ENCODE measurements at places on chromosomes 1 and 21.

DNA sequence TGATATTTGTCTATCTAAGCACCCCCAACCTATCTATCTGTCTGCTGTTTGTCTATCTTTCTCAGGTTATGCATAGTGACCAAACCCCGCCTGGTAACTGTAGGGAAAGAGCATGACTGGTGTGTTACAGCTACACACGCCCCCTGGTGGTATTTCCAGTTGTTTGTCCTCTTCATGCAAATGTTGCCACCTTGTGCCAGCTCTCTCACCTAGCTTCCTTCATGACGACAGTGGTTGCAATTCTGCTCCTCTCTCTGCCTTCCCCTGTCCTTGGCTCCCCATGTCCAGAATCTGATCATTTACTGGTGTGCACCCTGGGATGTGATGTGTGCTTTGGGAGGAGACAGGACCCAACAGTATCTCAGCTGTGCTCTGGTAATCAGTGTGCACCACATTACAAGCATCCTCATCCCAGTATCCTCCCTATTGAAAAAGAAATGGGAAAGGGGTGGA lies 8.1 kb upstream of the INKA2 start:
- peak; percentile 70 for DNase-seq

GRCh38 chr21:23955135-23955843 lies 1652.0 kb downstream of the MRPL39 start:
- no peak for DNase-seq

- no peak for DNase-seq
Observed at GRCh38 chr1:217275655-217276398, 355.1 kb downstream of the GPATCH2 start.

DNA sequence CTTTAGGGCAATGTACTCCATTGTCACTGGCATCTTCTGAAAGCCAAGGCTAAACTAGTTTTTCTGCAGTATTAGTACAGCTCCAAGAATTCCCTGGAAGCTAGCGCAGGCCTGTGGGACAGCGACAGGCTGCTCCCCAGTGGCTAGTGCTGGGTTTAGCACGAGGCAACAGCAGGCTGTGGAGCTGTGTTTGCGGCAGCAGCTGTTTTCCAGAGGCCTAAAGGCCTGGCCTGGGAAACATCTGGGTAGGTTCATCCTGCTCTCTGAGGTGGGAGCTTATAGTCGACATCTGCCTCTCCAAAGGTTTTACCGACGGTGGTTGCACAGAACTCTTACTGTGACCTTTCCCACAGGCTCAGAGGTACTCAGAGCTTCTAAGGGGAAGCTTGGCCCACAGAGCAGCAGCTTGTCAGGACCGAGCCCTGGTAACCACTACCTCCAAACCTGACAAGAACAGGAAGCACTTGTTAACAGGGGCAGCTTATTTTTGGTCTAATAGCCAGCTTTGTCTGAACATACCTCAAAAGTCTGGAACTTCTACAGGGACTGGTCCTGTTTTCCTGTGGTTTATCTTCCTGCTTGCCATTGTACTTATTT lies 17.2 kb downstream of the CC2D1B start:
- DNase-seq, result no peak

- DNase-seq, result no peak
Observed at GRCh38 chr1:51070011-51070410, 32.0 kb upstream of the C1orf185 start.

DNA sequence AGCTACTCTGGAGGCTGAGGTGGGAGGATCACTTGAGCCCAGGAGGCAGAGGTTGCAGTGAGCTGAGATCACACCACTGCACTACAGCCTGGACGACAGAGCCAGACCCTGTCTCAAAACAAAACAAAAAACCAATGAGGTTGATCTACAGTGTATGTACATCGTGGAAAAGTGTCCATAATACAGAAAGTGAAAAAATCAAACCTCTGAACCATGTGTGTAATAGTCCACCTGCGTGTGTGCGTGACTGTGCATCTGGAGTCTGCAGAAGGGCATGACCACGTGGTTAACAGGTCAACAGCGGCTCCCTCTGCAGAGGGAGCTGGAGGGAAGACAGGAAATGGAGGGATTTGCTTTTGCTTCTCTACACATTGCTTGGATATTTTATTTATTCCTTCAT lies 32.4 kb upstream of the ENO1 start:
- DNase-seq, result no peak

GRCh38 chr1:212037900-212038299 lies 2.4 kb downstream of the DTL start:
- DNase-seq, result peak; percentile 35

DNA sequence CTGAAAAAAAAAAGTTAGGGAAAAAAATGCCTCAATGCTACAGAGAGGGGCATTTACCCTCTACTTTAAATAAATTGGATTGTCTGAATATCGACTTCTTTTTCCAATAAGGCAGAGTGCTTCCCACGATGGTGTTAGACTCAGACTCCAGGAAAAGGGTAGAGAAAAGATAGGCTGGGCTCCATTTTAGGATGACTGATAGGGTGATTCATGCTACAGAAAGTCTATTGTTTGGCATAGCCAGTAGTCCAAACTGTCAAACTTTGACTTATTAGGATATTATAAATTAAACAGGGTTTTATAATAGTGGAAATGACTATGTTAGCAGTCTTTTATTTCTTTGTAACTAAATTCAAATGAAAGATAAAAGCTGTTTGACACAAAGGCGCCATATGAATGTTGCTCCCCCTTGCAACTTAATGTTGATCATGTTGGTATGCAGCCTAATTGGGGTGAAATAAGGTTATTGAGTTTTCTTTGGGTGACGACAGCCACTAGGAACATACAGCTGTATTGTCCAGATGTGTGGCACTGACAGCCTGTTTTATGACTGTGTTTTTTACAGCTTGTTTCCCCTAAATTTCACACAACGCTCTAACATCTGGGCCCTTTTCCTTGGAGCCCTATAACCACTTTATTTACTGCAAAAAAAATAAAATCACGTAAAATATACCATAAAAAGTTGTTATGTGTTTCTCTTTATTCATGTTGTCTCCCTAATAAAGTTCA lies 69.3 kb downstream of the SPAG17 start:
- DNase-seq, result no peak

- no peak for DNase-seq
Observed at GRCh38 chr1:53467391-53467790, 8.2 kb downstream of the DMRTB1 start.

GRCh38 chr1:53890522-53890941 lies 935 bp upstream of the YIPF1 start:
- DNase-seq, result no peak

DNA sequence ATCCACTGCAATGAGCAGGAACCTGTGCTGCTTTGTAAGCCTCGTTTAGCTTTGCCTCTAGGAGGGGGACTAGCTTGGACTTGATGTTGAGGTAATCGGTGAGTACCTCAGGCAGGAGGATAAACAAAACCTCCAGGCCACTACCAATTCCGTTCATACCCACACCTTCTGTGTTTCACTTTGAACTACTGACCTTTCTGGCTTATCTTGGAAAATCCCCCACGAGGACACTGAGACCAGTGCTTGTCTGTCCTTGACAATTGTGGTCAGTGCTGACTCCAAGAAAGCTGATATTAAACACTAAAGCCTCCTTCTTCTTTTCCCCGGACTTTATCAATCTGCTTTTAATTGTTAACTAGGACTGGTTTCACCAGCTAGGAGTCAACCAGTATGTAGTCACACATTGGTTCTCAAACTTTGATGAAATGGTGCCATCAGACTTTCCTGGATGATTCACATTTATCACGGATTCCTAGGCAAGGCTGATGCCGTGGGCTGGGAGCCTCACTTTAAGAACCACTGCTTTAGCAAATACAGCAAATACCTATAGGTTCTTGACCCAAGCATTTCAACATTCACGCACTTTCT lies 52.7 kb downstream of the TGFB2 start:
- no peak for DNase-seq

DNA sequence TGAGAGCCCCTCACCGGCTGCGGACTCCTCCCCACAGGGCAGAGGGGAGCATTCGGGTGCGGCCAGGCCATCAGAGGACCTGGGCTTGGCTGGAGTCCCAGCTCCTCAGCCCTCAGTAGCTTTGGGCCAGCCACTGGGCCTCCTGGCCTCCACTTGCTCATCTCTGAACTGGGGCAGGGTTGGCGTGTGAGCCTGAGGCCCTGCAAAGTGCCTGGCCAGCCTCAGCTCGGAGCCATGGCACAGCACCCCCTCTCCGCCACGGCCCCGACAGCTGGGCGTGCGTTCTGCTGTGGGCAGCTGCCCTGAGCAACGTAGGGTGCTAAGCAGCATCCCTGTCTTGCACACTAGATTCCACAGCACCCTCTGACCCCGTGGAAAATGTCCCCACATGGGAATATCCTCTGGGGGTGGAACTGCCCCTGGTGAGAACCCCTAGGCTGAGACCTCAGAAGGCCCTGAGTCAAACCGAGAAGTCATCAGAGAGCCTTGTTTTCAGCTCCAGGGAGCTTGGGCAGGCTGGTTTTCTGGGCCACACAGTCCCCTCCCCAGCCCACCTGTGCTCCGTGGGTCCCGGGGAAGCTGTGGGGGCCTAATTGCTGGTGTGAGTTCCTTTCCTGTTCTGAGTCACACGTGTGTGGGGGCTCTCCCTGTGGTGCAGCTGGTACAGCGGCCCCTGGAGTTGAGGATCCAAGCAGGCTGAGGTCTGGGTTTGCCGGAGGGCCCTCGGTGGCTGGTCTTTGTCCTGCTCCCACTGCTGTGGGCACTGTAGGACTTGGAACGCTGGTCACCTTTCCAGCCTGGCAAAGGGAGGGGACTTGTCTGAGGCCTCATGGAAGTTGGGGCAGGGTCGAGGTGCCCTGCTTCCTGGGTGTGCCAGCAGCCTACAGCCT lies 24.5 kb downstream of the TP73 start:
- DNase-seq, result no peak

DNA sequence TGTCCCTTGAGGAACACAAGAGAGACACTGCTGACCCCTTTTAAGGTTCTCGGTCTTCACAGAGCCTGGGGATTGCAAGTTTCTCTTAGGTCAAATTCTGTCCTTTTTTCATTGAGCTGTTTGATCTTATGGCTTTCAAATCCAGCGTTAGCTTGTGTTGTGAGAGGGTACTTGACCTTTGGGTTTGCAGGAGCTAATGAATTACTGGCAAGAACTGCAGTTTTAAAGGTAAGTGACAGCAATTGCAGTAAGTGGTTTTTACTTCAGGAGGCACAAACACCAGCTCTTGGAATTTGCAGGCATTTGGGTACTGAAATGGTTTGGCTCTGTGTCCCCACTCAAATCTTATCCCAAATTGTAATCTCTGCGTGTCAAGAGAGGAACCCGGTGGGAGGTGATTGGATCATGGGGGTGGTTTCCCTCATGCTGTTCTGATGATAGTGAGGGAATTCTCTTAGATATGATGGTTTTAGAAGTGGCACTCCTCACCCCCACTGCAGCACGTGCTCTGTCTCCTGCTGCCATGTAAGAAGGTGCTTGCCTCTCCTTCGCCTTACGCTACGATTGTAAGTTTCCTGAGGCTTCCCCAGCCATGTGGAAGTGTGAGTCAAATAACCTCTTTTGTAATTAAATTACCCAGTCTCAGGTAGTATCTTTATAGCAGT lies 134.5 kb upstream of the LYPLAL1 start:
- no peak for DNase-seq

GRCh38 chr1:72241397-72241796 lies 40.9 kb downstream of the NEGR1 start:
- no peak for DNase-seq

DNA sequence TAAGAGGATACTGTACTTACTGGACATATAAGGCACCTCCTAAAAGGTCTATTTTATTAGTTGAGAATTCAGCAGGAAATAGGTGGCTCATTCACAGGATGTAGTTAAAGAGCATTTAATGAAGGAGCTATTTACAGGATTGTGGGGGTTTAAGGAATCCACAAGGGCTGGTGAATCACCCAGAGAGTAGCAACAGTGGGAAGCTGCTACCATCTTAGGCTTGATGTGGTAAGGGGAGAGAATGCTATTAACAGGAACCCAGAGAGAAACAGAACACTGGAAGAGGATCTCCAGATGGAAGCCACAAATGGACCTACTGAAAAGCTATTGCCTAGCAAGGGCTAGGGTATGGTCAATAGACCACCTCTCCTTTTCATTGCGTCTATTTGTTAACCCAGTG lies 52.0 kb upstream of the COL11A1 start:
- DNase-seq, result no peak

GRCh38 chr1:82813386-82813785 lies 1012.7 kb downstream of the ADGRL2 start:
- no peak for DNase-seq

DNA sequence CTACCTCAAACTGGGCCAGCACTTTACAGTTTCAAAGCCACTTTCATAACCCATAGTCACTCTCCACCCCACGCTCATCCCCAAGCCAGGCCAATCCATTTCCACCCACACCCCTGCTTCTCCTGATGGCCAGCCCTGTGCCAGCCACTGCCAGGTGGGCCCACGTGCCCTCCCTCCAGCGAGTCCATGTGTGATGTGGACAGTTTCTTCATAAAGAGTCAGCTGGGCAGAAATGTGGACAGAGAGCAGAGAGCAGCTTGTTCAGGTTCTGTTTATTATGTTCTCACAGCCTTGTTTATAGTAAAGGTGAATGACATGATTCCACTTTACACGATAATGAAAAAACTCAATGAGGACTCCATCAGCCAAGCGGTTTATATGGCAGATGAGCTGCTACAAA lies 37.4 kb upstream of the RGS16 start:
- no peak for DNase-seq

DNA sequence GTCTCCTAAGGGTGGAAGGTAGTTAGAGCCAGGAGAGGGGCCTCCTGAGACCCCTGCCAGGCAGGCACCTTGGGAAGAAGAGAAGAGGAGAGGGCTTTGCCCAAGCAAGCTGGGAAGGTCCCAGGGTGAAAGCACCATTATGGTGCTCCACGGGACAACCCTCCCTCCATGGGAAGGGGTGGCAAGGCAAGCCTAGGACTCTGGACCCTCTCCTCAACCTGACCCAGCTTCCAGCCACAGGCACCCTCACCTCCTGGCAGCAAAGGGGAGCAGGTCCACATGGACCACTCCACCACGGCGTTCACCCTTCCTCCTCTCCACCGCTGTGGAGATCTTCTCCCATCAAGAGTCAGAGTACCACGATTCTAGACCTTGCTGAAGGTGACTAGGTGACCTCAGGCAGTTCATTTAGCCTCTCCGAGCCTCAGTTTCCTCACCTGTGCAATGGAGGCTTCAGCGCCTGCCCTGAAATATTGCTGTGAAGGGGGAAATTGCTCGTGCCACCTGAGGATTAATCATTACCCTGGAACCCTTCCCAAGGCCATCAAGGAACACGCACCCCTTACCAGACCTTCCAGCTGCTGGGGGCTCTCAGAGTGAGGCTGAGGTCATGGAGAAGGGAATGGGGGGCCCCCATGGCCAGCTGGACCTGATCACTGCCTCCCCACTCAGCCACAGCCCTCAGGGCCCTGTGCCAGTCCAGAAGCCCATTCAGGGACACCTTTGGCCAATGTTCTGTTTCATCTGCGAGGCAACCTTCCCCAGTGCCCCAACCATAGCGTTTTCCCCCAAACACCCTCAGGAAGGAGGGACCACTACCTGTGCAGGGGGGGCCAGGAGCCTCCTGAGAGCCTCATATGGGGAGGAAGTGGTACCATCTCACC lies 1.6 kb downstream of the RAP1GAP start:
- no peak for DNase-seq

- DNase-seq, result no peak
Observed at GRCh38 chr1:56978819-56979218, 13.0 kb upstream of the C8B start.

- no peak for DNase-seq
Observed at GRCh38 chr1:159483501-159483900, 44.0 kb downstream of the OR10J1 start.

- no peak for DNase-seq
Observed at GRCh38 chr1:53656747-53657530, 82.0 kb downstream of the GLIS1 start.

GRCh38 chr21:36117286-36117741 lies 17.6 kb upstream of the CBR3 start:
- DNase-seq, result no peak

GRCh38 chr1:230408971-230409370 lies 17.2 kb downstream of the PGBD5 start:
- no peak for DNase-seq

All from CD4-positive, alpha-beta T cell treated with Interferon alpha-2 for 1 hour (primary cell).